ENCODE measurements at places on chromosomes 3 and 15. TPM values are rescaled to one million over a fixed set of nuclear protein-coding genes. Genes with fewer than 3 reads are reported as not detected.

GRCh38 chr3:53809764-53810400, 36.3 kb downstream of the CHDH start:
- DNase-seq: no peak

- no peak for DNase-seq
Measured at GRCh38 chr3:136925425-136926190, 32.2 kb upstream of the IL20RB start.

GRCh38 chr3:167355446-167355845, 24.7 kb downstream of the ZBBX start:
- no peak for DNase-seq

GRCh38 chr3:63557912-63558311, 94.6 kb upstream of the SNTN start:
- DNase-seq: no peak

DNA sequence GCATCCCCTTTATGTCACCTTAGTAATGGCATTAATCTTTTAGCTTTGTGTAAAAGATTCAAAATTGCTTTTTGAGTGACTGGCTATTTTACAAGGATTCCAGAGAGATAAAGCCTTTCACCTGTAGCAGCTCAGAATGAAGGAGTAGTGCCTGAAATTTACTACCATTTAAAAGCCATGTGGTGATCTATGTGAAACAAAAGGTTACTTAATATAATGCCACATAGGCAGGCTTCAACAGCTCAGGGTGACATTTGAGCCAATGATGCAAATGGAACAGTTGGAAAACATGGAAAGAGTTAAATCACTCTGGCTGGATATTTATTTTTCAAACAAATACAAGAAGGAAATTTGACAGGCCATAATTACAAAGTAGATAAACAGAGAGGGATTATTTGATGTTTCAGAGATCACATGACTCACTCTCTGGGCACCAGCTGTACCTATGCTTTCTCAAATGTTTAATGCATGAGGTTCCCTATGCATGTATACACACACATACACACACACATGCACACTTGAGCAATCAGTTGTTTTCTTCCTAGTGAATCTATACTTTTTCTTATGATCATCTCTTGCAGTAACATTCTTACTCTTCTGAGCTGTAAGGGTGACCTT, 171.5 kb downstream of the ZMAT3 start:
- no peak for DNase-seq

- no peak for DNase-seq
Measured at GRCh38 chr3:73516631-73517030, 108.1 kb downstream of the PDZRN3 start.

DNA sequence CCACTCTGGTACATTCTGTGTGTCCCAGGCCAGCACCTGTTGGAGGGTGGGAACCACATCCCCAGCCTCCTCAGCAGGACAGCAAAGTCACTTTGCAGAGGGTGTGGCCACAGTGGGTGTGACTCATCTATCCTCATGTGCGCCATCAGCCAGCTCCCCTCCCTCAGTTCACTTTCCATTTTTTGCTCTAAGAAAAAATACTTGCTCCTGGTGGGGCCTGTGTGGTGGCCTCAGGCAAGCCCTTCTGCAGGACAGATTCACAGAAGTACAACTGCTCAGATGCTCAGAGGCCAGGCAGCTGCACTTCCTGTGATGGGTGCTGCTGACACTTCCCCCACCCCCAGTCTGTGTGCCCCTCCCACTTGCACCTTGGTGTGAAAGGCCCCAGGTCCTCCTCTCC, 78.3 kb upstream of the ALDH1L1 start:
- no peak for DNase-seq

DNA sequence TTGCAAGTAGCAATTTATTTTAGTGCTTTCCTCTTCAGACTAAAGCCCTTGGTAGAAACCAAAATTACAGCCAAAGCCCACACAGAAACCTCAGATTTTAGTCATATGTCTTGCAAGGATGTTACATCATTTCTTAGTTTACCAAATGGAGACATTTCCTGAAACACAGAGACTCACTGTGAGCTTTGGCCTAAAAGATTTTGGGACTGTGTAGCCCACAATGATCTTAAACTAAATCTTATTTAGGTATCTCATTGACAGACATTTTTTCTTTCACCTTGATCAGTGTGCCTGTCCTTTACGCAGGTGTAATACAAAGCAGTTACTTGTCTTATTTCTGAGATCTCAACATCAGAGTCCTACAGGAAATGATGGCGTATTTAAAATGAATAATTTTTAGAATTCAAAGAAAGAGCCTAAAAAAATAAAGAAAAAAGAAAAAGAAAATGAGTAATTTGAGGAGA, 27.8 kb upstream of the AP4E1 start:
- DNase-seq: no peak

DNA sequence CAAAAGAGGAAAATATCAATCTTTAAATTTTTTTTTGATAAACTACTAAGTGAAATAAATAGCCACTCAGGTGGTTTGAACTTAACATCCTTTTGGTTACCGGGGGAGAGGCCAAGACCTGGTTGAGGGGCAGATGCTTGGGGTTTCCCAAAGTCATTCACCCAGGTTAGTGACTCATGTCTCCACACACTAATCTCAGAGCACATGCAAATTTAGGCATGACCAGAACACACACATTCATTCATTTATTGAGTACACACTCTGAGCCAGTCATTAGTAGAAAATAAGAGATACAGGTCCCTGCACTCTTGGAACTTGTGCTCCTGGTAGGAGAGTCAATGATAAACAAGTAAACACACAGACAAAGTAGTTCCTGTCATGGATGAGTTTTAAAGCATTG, 7.3 kb downstream of the ILDR1 start:
- no peak for DNase-seq

DNA sequence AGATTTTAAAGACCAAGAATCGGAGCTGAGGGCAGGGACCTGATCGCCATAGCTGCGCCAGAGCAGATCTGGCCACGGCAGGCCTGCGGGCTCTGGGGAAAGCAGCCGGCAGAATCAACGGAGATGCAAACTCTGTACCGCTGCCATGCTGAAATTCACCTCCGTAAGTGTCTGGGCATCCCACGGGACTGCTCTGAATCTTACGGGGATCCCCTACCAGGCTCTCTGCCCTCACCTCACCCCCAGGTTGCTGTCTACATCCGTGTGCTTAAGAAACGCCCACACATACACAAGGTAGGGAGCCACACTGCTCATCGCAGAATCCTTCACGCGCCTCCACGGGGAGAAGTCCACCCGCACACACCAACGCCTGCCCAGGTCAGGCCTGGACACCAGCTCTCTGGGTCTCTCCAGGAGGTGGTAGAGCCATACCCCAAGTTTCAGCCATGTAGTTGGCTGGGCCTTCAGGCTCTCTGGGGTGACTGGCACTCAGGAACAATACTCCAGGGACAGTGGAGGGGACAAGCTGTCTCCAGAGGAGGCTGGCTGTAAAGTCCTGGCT, 33.5 kb downstream of the FAM174B start:
- DNase-seq: no peak

- no peak for DNase-seq
Measured at GRCh38 chr3:39148435-39149058, 4.8 kb downstream of the CSRNP1 start.

DNA sequence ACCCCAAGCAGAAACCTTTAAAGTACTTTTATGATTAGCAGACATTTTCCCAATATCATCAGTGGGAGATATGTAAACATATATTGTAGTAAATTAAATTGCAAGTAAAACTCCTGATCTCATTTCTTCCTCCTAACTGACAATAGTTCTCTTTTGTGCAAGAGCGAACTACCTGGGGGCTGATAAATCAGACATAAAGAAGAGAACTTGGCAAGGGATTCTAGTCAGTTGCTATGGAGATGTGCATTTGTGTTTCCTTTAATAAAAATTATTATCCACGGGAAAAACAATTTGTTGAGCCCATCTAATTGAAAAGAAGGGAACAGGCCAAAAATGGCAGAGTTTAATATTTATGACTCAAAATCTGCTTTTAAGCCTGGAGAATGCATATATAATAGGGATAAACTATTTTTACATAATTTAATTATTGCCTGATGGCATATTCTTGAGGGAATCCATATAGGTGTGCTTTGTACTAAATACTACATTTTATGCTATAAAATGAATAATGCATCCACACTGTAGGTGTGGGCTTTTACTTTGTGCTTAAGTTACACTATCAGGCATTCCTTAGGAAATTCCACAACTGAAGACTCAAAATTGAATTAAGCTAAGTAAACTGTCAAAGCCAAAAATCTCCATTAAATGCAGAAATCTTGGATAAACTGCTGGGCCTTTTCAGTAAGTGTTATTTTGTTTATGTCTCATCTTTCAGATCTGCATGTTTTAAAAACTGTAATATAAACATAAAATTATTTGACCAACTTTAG, 258.1 kb downstream of the ERC2 start:
- DNase-seq: no peak

- no peak for DNase-seq
Measured at GRCh38 chr3:138079901-138080300, 35.5 kb downstream of the DZIP1L start.

DNA sequence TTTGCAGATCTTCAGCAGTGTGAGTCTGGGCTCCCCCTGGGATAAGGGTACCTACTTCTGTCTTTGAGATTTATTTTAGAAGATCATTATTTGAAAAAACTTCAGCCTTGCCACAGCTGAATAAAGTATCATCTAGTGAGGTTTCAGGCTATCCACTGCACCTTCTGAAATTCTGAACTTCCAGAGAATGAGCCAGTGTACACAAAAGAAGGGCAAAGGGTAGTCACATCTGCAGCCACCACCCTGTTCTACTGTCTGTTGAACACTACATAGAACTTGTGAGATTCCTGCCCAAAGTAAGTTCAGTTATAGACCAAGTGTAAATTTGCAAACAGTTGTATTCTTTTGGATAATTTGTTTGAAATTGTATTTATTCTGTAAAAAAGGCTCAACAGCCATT, 38.0 kb upstream of the PTPN23 start:
- DNase-seq: no peak

GRCh38 chr3:142225885-142226215, 465 bp upstream of the GK5 start:
- no peak for DNase-seq

DNA sequence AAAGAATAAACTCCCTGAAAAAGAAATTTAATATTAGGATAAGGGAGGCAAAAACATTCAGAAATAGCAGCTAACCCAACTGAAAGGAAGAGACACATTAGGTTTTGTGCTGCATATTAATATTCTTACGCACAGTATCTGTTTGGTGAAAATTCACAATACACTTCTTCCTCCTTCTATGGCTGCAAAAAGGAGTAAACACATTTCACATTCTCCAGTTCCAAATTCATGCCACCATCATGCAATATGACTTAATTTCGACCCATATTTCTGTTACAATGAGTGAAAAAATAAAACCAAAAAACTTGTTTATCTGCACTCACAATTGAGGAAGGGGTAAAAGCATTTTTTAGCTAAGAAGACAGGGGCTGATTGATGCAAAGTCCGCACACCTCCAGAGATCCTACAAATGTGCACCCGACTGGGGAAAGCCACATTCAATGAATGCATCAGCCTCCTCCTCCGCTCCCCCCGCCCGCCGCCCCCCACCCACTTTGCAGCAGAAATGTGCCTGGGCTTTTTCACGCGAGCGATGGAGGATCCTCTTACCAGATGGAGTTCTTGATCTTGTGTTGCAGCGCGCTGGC, 1.0 kb downstream of the RFX7 start:
- DNase-seq: no peak

GRCh38 chr3:42210726-42211125, 55.3 kb downstream of the CCK start:
- DNase-seq: no peak

GRCh38 chr3:84943379-84943778, 15.4 kb upstream of the CADM2 start:
- DNase-seq: no peak

- DNase-seq: no peak
Measured at GRCh38 chr3:68017069-68017468, 362.7 kb upstream of the SUCLG2 start.

GRCh38 chr3:62151591-62151990, 221.8 kb downstream of the FEZF2 start:
- no peak for DNase-seq

DNA sequence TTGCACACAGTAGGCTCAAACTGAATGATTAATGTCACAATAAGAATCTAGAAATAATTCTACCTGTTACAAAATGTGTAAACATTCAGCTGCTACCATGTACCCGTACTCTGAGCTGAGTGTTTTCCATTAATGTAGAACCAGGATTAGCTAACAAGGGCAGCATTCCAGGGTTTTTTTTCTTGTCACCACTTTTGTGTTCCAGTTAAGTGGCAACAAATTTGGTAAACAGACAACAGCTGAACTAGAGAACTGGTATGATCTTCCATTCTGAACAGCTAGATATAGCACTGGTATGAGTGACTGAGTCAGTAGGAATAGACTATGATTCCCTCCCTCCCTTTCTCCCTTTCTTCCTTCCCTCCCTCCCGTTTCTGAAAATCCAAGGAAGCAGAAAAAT, 229.4 kb downstream of the CD47 start:
- no peak for DNase-seq

DNA sequence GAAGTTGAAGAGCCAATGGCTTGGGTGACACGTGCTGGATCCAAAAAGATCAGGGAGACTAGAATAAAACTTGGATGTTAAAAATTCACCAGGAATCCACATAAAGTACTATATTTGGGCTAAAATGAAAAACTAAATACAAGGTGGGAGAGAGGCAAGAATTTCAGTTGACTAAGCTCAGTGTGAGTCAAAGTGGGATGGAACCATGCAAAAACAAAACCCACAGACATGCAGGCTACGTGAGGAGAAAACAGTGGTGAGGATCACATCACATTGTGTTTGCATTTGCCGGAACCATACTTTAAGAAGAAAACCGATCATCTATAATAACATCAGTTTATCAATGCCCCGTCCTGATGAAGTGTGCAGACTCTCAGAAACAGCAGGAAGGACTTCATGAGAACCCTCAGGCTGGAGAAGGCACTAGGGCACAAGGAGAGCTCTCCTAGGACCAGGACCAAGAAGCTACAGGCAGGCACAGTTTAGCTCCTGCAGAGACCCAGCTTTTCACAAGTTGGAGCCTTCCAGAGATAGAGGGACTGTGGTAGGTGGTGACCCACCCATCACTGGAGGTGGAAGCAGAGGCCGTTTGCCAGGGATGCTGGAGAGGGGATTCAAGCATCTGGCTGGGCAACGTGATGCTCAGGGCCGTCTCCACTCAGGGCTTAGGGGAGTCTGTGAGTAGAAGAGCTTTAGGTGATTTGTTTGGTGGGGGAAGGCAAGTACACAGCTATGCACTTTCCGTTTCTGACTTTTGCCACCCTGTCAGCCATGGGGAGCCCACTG, 29.0 kb upstream of the NR2E3 start:
- no peak for DNase-seq

SEMA7A gene
- polyA plus RNA-seq: 15.5 TPM

DGKG gene
- 0.22 TPM for polyA plus RNA-seq

FBXL2 gene
- 31.3 TPM for polyA plus RNA-seq

TRANK1 gene
- polyA plus RNA-seq: 3.2 TPM

MCF2L2 gene
- 0.26 TPM for polyA plus RNA-seq

OR4F15 gene
- not detected for polyA plus RNA-seq

SCN5A gene
- polyA plus RNA-seq: 0.24 TPM

PLAAT1 gene
- polyA plus RNA-seq: 0.57 TPM

GPR149 gene
- polyA plus RNA-seq: not detected

CSTA gene
- polyA plus RNA-seq: 649 TPM

COLQ gene
- 0.35 TPM for polyA plus RNA-seq

NKTR gene
- 38.6 TPM for polyA plus RNA-seq

PPP1R14D gene
- not detected for polyA plus RNA-seq
